Adipocyte (in vitro differentiated cells): ENCODE measurements at places on chromosomes 12 and 14.

DNA sequence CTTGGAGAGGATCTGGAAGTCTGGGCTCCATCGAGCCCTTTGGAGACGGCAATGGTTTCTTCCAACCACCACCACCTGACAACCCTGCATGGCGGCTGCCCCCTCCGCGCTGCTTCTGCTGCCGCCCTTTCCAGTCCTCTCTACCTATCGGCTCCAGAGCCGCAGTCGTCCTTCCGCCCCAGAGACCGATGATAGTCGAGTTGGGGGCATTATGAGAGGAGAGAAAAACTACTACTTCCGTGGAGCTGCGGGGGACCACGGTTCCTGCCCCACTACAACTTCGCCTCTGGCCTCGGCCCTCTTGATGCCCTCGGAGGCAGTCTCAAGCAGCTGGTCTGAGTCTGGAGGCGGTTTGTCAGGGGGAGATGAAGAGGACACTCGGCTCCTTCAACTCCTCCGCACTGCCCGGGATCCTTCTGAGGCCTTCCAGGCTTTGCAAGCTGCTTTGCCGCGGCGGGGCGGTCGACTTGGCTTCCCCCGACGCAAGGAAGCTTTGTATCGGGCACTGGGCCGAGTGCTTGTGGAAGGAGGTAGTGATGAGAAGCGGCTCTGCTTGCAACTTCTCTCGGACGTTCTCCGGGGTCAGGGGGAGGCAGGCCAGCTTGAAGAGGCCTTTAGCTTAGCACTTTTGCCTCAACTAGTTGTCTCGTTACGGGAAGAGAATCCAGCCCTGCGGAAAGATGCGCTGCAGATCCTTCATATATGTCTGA, 499 bp downstream of the TOGARAM1 start:
- peak; percentile 73 for DNase-seq

DNA sequence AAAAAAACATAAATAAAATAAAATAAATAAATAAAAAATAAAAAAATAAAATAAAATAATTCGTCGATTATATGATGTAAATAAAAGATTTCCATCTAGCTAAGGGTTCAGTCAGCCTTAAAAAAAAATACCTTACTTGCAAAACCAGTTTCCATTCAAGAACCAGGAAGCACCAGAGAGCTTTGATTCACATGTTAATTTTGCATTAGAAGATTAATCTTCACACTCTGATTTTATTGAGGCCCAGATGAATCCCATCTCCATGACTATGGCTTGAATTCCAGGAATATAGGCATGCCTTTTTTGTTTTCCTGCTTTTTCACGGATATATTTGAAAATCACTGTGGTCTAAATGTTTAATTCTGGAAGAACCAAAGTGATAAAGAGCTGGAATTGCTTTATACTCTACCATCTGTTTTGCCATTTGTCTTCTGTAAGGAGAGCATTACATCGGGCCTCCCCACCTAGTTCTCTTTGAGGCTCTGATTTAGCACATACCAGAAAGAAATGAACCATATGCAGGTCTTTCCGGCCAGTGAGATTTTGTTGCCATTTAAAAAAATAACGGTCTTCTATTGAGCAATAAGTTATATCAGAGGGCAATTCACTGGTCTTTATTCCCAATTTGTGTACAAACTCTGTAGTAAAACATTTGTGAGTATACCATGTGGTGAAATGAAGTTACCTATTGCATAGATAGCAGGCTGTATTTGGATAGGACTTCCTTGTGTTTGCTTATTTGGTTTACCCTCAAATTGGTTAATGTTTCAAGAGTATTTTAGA, 175.5 kb downstream of the AEBP2 start:
- DNase-seq = peak; percentile 25

DNA sequence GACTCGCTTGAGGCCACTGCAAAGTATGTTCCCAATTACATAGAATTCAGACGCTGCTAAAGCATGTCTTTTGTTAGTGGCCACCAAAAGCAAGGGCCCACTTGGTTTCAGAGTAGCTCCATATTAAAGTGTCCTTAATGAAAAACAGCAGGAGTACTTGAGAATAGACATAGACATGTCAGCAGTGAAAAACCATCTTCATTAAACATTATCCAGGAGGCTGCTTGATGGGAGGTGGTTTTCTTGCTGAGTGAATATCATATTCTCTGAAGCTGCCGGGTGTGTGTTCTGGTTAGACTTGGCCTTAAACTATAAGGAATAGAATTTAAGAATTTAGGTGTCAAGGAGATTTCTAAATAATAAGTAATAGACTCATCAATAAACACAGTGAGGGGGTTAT, 79.5 kb upstream of the CCDC198 start:
- no peak for DNase-seq

- DNase-seq = peak; percentile 22
These were observed 282.9 kb downstream of the CCER1 start for GRCh38 chr12:90672081-90672480.

GRCh38 chr12:90959538-90960139, 4.7 kb upstream of the CCER1 start:
- peak; percentile 84 for DNase-seq

DNA sequence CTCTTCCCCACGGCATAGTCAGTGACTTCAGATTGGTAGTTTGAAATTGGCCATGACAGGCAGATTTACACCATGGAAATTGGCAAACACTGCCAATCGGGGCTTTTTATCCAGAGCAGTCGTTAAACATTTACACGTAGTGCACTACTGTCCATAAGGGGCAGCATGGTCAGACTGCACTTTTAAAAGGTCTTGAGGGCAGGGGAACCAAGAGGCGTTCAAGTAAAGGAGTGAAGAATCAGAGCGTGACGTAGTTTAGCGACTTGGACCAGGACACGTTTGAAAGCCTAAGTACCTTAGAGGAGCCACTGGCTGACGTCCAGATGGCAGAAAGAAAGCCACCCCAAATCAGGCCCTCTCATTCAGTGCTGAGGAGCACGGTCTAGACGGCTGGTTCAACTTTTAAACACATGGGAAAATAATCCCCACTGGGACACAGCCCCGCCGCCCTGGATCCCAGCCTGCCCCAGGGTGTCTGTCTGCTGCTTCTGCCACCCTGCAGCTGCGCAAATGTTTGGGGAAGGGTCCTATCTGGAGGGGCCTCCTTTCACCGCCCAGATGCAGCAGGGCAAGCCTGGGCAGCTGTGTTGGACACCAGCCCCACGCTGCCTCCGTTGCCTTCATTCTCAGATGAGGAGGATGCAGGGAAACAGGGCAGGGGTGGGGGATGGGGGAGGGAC, 52.5 kb upstream of the PPP2R5C start:
- DNase-seq = no peak

DNA sequence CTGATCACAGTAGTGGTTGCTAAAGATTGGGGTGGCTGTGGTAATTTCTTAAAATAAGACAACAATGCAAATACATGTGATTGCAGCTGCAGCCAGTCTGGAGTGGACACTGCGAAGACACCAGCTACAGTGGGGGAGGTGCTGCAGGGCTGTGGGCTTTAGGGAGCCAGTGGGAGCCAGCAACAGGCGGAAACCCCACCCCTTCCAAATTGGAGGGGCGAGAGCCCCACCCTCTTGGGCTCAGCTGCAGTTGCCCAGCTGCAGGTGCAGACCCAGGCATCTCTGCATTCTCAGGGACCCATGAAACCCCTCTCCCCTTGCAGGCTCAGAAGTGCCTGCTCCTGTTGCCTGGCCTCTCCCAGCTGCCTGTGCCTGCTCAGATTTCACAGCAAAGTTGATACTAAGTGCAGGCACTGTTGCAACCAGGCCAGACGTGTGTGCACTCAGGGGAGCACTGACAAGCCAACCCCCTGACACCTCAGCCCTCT, 104.8 kb downstream of the MYF5 start:
- no peak for DNase-seq

DNA sequence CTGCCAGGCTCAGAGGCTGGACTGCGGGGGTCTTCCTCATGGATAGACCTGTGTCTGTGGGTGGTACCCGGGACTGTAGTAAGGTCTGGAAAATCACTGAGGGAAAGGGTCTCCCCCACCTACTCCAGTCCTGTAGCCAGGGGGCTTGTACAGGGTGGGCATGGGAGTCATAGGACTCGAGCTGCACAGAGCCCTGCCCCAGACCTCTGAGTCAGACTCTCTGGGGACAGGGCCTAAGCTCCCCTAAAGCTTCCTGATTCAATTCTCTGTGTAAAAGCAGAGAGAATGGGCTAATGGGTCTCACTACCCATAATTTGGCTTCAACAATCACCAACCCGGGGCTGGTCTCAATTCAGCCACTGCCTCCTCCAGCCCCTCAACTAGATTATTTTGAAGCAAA, 27.0 kb downstream of the LRTM2 start:
- no peak for DNase-seq

DNA sequence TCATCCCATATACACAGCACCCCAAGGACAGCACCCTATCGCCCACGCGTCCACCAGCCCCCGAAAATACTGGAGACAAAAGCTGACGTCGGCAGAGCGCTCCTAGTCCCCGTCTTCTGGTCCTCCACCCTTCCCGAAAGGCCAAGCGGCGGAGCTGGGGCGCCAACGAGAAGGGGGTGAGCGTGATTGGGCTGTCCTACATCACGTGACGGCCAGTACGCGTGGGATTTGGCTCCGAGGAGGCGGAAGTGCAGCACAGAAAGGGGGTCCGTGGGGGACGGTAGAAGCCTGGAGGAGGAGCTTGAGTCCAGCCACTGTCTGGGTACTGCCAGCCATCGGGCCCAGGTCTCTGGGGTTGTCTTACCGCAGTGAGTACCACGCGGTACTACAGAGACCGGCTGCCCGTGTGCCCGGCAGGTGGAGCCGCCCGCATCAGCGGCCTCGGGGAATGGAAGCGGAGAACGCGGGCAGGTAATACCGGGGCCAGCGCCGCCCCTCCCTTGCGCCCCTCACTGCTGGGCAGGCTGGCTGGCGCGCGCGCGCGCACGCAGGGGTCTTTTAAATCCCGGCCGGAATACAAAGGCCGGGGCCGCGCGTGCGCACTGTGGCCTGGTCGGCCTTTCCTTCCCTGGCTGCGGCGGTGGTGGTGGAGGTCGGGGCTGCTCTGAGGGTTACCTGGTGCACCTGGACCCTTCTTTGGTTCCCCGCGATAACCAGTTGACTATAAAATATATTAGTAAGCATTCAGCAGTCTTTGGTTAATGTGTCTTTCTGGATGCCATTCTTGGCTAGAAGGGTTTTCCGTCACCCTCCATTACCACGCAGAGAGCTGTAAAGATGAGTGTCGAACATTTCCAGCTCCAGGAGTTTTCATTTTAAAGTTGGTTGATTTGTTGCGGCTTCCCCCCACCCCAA, at the start of gene TDG:
TDG (plus strand) TSS at position 283 of the 915 bp plus-strand sequence; CDS start at position 449, 166 bp downstream.
- peak; percentile 99 for DNase-seq

DNA sequence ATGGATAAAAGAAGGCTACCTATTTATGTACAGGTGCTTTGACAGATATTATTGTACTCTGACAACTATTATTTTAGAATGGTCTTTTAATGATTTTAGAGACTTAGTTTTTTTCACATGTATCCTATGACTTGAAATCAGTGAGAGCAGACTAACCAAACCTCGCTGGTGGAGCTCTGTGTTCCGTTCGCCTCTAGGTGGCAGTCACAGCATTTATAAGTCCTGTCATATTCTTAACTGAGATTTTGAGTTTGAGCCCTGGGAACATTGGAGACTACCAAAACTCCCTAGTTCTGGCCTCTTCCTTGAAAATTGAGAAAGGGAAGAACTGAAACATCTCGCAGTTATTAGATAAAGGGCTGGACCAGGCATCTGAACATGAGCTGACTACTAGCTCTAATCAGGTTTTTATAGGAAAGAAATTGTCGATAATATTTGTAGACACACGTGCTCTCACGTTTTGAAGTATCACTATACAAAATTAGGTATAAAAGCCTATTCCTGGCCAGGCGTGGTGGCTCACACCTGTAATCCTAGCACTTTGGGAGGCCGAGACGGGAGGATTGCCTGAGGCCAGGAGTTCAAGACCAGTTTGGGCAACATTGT, 48.3 kb downstream of the TTLL5 start:
- peak; percentile 97 for DNase-seq

GRCh38 chr12:51442324-51442723, 17.7 kb downstream of the SLC4A8 start:
- DNase-seq = no peak

DNA sequence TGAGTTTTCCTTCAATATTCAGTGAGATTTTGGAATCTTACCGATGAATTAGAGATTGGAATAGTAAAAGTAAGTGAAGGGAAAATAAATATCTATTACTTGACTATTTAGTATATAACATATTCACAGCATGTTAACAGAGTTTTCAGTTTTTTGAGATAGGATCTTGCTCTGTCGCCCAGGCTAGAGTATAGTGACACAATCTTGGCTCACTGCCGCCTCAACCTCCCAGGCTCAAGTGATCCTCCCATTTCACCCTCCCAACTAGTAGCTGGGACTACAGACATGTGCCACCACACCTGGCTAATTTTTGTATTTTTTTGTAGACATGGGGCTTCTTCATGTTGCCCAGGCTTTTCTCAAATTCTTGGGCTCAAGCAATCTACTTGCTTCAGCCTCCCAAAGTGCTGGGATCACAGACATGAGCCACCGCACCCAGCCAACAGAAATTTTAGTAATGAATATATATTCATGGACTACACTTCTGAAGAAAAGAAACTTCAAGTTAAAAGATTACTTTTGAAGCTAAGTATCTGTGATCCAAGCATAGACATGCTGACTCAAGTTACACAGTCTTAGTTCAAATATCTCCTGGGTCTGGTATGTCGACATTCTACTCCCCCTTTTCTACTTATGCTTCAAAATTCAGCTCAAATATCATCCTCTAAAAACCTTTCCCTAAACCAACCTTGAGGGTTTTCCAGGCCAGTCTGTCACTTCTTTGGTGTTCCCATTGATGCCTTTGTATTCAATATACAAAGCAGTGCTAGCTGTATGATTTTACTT, 13.8 kb downstream of the UBE2N start:
- peak; percentile 80 for DNase-seq

GRCh38 chr12:71958457-71958856, 19.8 kb downstream of the TPH2 start:
- DNase-seq = no peak

DNA sequence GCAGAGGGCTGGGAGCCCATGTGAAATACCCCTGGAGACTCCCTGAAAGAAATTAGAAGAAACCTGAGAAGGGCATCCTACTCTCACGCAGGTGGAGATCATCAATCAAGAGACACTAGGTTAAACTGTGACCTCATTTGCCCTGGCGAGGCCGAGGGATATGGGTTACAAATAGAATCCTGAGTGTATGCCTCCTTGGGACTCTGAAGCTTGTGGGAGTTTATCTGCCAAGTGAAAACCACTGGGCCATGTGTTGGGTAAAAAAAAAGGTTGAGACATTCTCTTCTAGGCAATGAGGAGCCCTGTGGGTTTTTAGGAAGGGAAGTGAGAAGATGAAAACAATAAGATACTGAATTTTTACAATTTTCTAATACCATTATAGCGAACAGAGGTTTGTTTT, 160.7 kb upstream of the ARID2 start:
- no peak for DNase-seq
